ENCODE measurements at places on chromosomes 5 and 9.

DNA sequence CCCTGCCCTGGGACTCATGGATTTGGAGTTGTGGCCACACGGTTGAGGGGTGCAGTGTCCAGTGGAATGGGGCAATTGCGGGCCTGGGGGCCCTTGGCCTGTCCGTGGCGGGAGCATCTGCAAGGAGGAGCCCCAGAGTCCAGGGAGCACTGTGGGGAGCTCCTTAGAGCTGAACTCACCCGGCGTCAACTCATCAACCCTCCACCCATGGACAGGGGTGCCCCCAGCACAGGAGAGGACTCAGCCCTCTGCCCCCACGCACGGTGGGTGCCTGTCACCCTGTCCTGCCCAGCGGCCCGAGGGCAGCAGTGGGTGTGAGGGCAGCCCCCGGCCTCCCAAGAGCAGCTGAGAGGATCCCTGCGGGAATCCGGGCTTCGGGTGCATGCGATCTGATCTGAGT is 550 bp upstream of the SLC6A18 start:
- no peak for DNase-seq

- DNase-seq: no peak
Observed at GRCh38 chr9:100473276-100474081, 530 bp downstream of the TMEFF1 start.

DNA sequence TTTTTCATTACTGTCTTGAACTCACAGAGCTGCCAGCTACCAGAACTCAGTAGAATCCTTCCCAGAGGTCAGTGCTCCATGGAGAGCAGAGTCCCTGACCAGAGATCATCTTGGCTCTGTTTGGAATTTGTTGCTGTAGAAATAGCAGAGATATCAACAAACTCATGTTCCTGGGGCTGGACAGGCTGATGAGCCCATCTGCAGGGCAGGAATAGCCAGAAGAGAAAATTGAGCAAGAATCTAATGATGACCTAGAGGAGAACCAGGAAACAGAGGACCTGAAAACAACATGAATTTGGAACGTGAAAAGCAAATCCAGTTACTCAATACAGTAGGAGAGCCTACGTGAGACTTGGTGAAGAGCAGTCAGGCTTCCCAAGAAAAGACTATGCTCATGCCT is 437.8 kb downstream of the PLK2 start:
- no peak for DNase-seq

GRCh38 chr5:136309932-136310598 is 55.3 kb downstream of the TRPC7 start:
- no peak for DNase-seq

DNA sequence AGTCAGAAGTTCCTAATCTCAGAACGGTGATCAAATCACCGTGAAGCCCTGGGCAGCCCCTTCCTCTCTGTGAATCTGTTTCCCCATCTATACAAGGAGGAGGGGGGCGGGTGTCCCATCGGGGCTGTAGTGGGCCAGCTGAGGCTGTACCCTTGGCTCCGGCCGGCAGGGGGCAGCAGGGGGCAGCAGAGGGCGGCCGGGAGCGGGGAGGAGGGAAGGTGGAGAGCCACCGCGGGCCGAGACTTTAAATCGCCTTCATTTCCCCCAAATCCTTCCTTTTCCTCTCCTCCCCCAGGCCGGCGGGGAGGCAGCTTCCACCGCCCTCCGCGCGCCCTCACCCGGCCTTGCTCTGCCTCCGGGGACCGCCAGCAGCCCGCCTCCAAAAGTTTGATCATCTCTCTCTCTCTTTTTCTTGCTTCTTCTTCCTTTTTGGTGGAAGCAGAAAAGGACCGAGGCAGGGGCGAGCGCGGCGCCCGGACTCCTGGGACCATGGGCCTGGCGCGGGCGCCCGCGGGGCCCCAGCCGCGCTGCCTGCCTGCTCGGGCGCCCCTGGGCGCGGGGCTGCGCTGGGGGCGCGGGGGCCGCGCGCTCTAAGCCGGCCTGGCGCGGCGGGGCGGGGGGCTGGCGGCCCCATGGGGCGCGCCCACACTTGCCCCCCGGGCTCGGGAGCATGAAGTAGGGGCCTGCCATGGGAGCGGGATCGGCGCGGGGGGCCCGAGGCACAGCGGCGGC is at the start of gene COL27A1:
TSS of gene COL27A1 (plus strand) at position 275 of the 732 bp plus-strand sequence. CDS start at position 689, 414 bp downstream.
- DNase-seq: peak; percentile 73

DNA sequence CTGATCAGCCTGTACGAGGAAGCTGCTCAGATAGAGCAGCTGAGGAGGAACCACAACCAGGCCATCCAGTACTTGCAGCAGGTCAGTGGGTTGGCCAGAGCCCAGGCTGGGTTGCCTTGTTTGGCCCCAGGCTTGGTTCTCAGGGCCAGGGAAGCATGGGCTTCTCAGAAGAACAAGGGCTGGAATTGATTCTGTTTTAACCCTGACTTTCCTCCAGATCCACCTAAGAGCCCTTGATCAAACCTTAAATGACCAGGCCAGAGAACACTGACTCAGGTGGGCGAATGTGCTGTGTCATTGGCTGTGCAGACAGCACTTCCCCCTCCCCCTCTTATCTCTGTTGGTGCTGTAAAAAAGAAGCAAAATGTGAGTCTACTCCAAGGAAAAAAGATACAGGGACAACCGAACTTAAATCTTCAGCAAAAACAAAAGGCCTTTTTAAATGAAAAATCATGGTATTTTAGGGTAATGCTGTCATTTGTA is 28.1 kb downstream of the TTC23L start:
- DNase-seq: no peak

- no peak for DNase-seq
Observed at GRCh38 chr9:114500697-114501292, 4.5 kb downstream of the WHRN start.

DNA sequence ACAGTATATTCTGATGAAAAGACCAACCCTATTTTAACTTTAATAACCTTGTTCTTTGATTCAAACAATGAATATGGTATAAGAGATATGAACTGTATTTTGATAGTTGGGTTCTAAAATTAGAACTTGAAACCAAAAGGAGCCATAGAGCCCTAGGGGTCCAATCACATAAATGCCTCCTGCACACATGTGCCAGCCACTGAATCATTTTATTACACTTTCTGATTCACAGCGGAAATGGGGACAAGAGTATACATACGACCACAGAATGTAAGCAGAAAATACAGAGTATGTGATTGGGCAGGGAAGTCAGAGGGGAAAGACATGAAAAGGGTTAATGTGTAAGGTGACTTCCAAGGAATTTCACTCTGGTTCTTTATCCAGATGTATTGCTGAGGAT is 1000.2 kb downstream of the NR2F1-AS1 start:
- no peak for DNase-seq

DNA sequence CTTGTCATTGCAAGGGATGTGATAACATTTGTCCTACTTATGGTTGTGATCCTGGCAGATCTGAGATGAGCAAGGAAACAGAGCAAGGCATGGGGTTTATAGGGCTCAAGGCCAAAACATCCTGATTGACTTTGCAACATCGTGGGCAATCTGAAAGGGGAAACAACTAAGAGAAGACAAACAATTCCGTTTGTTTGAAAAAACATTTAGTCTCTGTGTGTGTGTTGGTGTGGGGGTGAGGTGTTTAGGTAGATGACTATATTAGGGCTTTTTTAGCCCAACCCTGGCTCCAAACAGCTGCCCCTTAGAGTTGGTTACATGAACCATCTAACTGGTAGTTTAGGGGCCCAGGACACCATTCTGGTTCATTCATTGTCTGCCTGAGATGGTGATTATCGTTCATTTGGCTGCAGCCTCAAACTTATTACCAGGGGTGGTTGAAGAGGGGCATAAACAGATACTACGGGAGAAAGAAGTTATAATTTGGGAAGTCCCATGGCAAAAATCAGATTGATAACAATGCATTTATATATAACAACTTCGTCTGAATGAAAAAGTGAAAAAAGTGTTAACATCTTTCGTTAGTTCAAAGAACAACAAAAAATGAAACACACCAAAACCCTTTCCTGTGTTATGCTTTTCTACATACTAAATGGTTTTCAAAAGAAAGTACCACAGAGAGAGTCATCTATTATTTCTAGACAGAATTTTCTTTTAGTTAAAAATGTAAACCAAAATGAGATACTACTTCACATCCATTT is 5.7 kb downstream of the FYB1 start:
- DNase-seq: no peak

DNA sequence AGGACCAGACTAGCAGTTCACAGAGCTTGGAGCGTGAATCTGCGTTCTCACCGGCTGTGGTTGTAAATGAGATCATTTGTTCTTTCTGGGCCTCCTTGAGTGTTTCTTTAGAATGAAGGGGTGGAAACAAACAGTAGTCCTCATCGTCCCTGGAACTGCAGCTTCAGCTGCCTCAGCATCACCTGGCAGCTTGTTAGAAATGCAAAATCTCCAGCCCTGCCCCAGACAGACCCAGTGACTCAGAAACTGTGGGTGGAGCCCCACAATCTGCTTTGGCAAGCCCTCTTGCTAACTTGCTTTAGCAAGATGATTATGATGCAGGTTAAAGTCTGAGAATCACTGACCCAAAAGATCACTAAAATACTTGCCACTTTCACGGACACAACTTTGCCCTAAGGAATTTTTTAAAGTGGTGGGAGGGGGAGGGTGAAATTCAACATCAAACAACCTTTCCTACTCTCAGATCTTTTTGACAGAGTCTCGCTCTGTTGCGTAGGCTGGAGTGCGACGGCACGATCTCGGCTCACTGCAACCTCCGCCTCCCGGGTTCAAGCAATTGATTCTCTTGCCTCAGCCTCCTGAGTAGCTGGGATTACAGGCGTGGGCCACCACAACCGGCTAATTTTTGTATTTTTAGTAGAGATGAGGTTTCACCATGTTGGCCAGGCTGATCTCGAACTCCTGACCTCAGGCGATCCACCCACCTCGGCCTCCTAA is 86.0 kb downstream of the BRINP1 start:
- no peak for DNase-seq

- no peak for DNase-seq
Observed at GRCh38 chr9:75889577-75889976, 896 bp upstream of the PCSK5 start.

GRCh38 chr9:97512966-97513560 is 11.6 kb downstream of the TMOD1 start:
- no peak for DNase-seq

DNA sequence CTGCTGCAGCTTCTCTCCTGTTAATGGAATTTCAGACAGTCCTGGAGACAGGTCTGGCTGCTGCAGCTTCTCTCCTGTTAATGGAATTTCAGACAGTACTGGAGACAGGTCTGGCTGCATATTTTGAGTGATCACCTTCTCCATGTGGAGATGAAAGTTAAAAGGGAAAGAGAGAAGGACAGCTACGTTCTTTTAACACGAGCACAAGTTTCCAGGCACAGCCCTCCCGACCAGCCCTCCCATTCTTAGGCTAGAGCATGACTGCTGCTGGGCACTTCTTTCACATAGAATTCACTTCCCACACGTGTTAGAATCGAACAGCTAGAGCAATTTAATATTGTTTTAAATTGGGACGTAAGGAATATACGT is 133.3 kb upstream of the DMRT1 start:
- no peak for DNase-seq

DNA sequence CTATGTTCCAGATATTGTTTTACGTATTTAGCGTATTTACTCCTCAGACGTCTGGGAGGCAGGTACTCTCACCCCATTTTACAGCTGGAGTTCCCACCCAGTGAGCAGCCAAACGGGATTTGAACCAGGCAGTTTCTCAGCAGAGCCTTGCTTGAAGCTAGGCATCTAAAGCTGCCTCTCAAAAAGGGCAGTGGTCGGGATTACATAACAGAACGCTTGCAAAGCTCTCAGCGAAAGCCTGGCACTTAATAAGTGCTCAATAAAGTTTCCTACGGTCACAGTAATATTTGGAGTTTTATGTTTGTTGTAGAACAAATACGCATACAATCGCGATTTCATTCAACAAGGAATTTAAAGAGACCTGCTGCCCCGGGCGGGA is 286 bp upstream of the BSPRY start:
- DNase-seq: no peak

- DNase-seq: no peak
Observed at GRCh38 chr9:87370049-87370685, 127.5 kb upstream of the DAPK1 start.

DNA sequence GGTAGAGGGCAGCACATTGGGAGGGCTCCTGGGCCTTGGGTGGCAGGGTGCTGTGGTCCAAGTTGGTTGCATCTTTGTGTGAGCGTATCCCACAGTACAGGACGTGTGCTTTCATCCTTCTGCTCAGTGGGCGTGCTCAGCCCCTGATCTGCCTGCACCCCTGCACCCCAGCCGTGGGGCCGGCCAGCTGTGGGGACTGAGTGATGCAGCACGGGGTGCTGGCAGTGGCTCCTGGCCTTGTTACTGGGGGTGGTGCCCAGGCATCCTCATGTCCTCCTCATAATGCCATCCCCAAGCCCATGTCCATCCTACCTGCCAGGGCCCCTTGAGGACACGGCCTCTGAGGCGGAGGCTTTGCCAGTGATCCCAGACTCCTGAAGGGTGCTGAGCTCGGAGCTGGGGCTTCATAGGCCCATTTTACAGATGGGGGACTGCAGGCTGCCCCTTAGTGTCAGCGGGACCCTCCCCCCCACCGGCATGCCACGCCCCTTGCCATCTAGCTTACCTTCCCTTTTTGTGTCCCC is 100.7 kb downstream of the PHF2 start:
- no peak for DNase-seq

- no peak for DNase-seq
Observed at GRCh38 chr5:99349787-99350186, 421.0 kb upstream of the CHD1 start.

- no peak for DNase-seq
Observed at GRCh38 chr9:68627594-68627993, 77.4 kb upstream of the PIP5K1B start.

- no peak for DNase-seq
Observed at GRCh38 chr5:164784230-164784629, 1278.8 kb downstream of the MAT2B start.

GRCh38 chr9:121154782-121155181 is 46.9 kb downstream of the RAB14 start:
- DNase-seq: no peak

- no peak for DNase-seq
Observed at GRCh38 chr9:88435336-88435735, 47.1 kb downstream of the SPIN1 start.

DNA sequence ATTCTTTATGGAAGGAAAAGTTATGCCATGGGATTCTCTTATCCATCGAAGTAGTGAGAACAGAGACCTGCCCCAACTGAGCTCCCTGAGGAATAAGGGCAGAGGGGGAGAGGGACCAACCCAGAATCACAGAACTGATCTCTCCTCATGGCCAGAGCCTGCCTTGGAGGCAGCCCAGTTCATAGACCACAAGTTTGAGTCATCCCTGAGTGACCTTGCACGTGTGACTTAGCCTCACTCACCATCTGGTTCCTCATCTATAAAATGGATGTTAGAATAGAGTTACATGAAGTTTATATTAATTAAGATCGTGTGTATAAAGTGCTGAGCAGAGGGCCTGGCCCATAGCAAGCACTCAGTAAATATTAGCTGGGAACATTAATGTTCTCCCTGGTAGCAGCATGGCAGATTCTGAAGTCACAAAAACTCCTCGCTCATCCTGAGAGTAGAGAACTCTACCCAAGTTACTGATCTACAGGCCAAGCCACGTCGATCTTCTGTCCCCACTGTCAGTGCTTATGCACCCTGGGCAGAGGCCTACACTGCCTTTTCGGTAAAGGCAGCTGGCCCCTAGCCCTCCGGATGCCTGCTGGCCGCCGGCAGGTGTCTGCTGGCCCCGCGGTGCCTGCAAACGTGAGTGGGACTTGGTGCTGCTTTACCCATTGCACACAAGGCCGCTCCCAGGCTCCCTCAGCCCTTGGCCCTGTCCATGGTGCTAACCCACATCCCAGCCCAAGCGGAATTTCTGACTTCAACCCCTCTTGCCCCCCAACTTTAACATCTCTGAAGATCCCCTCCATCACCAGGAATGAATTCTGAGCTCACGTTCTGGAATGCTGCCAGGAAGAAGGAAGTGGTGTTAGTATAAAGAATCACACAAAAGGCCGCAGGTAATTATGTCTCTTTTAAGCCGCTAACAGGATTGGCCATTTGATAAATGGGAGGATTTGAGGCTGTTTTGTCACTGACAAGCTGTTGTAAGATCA is 61.1 kb upstream of the ARAP3 start:
- no peak for DNase-seq
